ENCODE measurements at places on chromosomes 4 and X.
A peak's percentile ranks its signal among the peaks of the same experiment; 100 is the strongest.

- H3K27me3 ChIP-seq = no peaks in the 10 kb centered on the region
- H3K27ac ChIP-seq = no peak overlapping the region
- no peak overlapping the region for H3K4me3 ChIP-seq
- 0 out of 2 replicates have a peak, but pooled peaks cover 11% of the 10 kb centered on the region for H3K36me3 ChIP-seq
- no peak for DNase-seq
- no peaks in the 10 kb centered on the region for H3K4me1 ChIP-seq
Observed at GRCh38 chr4:30757357-30757756, 37.2 kb downstream of the PCDH7 start.

DNA sequence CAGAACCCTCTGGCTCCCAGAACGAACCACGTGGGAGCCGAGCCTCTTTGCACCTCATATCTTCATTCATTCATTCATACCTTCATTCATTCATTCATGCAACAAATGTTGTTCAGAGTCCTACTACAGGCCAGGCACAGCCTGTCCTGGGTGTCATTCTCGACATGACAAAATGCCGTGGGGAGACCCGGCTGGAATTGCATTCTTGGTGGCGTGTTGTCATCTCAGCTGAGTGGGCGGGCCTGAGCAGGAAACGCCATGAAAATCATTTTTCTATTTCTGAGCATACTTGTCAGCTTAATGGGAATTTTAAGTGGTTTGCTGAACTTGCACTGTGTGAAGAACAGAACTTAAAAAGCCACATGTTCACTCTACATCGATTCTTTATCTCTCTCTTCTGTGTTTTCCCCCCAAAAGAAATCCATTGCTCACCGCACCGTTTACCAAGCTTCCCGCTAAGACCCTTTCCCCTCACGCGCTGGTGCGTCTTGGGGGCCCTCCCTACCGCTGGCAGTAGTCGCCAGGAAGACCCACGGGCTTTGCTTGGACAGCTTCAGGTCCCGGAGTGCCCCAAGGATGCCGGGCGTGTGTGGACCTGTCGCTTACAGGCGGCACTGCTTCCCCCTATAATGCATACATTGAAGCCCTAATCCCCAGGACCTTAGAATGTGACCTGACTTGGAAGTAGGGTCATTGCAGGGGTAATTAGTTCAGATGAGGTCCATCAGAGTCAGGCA lies 41.6 kb upstream of the HMX1 start:
- H3K36me3 ChIP-seq = no peaks in the 10 kb centered on the region
- H3K27me3 ChIP-seq = no peaks in the 10 kb centered on the region
- H3K27ac ChIP-seq = no peak overlapping the region
- no peak overlapping the region for H3K4me3 ChIP-seq

DNA sequence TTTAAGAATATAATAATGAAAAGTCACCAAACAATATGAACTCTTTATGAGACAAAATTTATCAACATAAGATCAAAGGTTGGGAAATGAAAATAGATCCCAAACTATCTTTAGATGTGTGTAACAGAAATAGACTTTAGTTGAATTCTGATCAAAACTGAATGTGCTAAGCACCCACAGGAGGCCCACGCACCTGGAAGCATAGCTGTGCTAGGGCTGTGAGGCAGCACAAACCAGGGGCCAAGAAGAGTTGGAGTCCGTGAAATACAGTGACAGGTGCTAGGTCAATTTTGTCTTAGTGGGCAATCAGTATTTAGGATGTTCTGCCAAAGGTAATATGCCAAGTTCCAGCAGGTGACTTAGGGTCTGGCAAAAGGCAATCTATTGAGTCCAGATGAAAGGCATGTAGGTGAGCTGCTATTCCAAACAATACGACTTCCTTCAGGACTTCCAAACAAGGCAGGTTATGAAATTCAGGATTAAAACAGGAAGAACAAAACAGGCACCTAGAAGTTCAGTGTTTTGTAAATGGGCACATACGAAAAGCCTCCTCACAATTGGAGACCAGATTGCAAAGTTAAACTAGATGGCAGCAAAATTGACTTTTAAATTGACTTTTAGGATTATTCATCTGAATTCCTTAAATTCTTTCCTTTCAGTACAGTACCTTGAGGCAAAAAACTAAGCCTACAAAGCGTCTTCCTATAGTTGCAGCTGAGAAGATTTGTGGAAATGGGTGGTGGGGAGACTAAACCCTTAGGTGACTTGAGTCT lies 4.7 kb upstream of the PCDH18 start:
- peaks cover 10% of the 10 kb centered on the region for H3K4me1 ChIP-seq
- no peak for DNase-seq
- H3K36me3 ChIP-seq = no peaks in the 10 kb centered on the region
- no peaks in the 10 kb centered on the region for H3K27me3 ChIP-seq

DNA sequence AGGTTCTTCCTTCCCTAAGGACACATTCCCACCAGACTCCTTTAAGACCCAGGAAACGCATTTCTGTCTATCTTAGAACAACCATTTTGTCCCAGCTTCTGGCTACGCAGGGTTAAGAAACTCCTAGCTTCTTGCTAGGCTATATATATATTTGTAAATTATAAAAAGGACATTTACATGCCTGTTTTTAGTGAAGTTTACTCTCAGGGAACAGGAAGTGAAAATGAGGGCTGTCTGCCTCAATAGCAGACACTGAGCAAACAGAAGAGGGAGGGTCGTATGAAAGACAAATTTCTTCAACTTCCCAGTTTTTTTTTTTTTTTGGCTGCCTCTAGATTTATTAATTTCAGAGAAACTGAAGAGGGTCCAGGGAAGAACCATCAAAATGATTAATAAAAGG lies 9.3 kb upstream of the FRMPD3 start:
- no peaks in the 10 kb centered on the region for H3K4me1 ChIP-seq
- H3K36me3 ChIP-seq = no peaks in the 10 kb centered on the region
- DNase-seq = no peak
- no peak overlapping the region for H3K4me3 ChIP-seq
- no peak overlapping the region for H3K27ac ChIP-seq

DNA sequence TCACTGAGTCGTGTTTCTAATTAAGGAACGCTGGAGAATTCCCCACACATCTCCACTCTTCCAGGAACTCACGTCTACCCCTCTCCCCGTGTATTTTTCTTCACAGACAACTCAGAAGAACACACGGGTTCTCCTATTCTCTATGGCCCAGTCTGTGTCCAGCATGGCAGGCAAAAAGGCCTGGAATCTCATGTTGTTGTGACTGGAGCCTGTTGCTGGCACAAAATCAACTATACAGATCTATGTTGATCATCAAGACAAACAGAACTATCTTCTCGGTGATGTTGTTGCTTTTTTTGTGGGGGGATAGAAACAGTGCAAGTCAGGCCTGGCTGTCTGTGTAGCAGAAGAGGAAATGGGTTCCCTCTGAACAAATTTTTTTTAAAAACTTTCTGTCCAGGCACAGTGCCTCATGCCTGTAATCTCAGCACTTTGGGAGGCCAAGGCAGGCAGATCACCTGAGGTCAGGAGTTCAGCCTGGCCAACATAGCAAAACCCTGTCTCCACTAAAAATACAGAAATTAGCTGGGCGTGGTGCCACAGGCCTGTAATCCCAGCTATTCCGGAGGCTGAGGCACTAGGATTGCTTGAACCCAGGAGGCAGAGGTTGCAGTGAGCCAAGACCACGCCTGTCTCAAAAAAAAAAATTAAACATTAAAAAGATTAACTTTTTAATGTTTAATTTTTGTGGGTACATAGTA lies 50.5 kb upstream of the CBR4 start:
- H3K4me3 ChIP-seq = no peak overlapping the region
- H3K36me3 ChIP-seq = no peaks in the 10 kb centered on the region
- H3K4me1 ChIP-seq = no peaks in the 10 kb centered on the region
- H3K27ac ChIP-seq = no peak overlapping the region

DNA sequence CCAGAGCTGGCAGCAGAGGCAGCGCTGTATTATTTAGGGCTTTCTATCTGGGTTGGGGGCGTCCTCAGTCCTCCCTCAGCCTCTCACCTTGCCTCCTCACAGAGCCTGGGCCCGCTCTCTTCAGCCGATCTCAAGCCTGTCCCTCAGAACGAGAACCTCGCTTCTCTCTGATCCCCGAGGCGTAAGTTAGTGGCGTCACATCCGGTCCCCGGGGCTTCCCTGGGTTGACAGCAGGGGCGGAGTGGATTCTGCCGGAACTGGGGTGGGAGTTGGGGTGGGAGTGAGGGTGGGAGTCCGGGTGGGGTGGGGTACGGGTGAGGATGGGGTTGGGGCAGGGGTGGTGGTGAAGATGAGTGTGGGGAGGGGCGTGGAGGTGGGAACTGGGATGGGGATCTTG lies at the start of gene MAGEA10:
TSS of gene MAGEA10 (minus strand) at position 190 of the 397 bp plus-strand sequence. CDS start 2,957 bp downstream, outside the sequence.
- peaks cover 3% of the 10 kb centered on the region for H3K36me3 ChIP-seq
- H3K4me1 ChIP-seq = no peaks in the 10 kb centered on the region
- no peaks in the 10 kb centered on the region for H3K27me3 ChIP-seq
- no peak within 1 kb of the TSS for H3K4me3 ChIP-seq
- H3K27ac ChIP-seq = no peak within 1 kb of the TSS

DNA sequence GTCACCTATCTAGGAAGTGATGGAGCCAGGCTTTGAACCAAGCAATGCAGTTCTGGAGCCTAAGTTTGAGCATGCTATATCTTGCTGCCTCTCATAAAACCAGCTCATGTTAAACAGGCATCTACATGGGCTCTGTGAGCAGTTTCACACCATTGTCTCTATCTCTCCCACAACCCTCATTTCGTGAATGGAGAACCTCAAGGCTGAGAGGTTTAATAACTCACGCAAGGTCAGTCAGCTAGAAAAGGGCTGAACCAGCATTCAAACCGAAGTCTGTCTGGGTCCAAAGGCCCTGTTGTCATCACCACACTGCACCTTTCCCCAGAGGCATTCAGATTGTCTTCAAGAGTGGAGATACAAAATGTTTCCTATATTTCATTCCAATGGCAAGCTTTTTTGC lies 369.2 kb downstream of the MID1IP1 start:
- H3K27me3 ChIP-seq = no peaks in the 10 kb centered on the region
- H3K27ac ChIP-seq = no peak overlapping the region
- no peak for DNase-seq
- peaks cover 2% of the 10 kb centered on the region for H3K36me3 ChIP-seq
- H3K4me1 ChIP-seq = 0 out of 2 replicates have a peak, but pooled peaks cover 4% of the 10 kb centered on the region
- no peak overlapping the region for H3K4me3 ChIP-seq

DNA sequence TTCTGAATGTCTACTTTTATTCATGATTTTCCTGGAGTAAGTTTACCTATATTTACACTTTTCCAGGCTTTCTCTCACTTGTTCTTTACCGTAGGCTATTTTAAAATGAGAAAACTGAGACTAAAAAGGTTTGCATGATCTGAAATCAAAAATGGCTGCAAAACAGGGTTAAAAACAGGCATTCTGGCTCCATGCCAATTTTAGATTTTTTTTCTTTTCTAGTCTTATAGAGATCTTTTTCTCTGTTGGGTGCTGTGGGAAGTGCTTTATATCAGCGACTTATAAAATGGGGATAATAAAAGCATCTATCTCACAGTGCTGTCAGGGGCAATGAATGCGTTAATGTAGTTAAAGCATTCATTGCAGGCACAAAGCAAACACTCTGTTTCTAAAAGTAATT lies 294.8 kb downstream of the PACRGL start:
- H3K4me1 ChIP-seq = no peaks in the 10 kb centered on the region
- H3K36me3 ChIP-seq = no peaks in the 10 kb centered on the region
- DNase-seq = no peak

DNA sequence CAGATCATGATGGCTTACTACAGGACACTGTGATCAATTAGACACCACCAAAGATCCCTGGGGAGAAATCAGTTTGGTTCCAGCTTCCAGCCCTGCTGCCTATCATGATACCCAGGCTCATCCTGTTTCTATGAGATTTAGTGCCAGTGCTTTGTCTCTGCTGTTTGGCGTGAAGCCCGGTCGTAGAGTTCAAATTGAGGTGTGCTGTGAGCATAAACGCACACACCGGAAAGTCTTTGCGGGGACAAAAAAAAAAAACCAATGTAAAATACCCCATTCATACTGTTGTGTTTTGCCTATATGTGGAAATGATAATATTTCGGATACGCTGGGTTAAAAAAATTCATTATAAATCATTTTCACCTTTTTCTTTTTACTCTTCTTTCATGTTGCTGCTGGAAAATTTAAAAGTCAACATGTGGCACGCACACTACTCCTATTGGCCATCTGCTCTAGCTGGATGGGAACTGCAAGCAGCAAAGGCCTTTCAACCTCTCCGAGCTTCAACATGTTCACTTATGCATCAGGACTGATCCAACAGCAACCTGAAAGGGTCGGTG lies 607 bp upstream of the DKC1 start:
- H3K36me3 ChIP-seq = peaks cover 32% of the 10 kb centered on the region
- no peaks in the 10 kb centered on the region for H3K27me3 ChIP-seq
- peak overlapping the region; percentile 85 for H3K4me3 ChIP-seq

GRCh38 chrX:13093529-13094140 lies 49.2 kb upstream of the FAM9C start:
- H3K27me3 ChIP-seq = no peaks in the 10 kb centered on the region
- no peaks in the 10 kb centered on the region for H3K4me1 ChIP-seq
- no peak overlapping the region for H3K27ac ChIP-seq
- H3K36me3 ChIP-seq = peaks cover 11% of the 10 kb centered on the region
- DNase-seq = no peak

GRCh38 chr4:6280365-6280996 lies 10.8 kb downstream of the WFS1 start:
- H3K27me3 ChIP-seq = no peaks in the 10 kb centered on the region
- H3K27ac ChIP-seq = no peak overlapping the region
- H3K36me3 ChIP-seq = peaks cover 11% of the 10 kb centered on the region
- DNase-seq = no peak
- H3K4me1 ChIP-seq = no peaks in the 10 kb centered on the region

DNA sequence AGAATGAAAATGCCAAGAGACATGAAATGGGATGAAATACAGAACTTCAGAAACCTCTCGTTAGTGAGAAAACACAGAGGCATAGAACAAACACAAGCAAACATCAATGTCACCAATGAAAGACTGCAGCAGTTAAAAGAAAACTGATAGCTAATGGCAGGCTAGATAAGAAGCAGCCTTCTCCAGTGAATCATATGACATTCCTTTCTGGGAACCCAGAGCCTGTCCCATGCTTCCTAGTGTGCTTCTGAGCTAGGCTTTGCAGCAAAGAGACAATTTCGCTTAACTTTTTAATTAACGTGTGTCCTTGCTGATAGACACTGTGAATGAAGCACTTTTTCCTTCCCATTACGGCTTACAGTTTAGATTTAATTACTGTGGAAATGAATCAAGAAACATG lies 444.6 kb downstream of the IL15 start:
- H3K4me1 ChIP-seq = no peaks in the 10 kb centered on the region
- DNase-seq = no peak
- H3K4me3 ChIP-seq = no peak overlapping the region

GRCh38 chr4:171472230-171472629 lies 341.0 kb upstream of the GALNTL6 start:
- H3K4me3 ChIP-seq = no peak overlapping the region
- no peaks in the 10 kb centered on the region for H3K4me1 ChIP-seq
- no peak overlapping the region for H3K27ac ChIP-seq
- DNase-seq = no peak

GRCh38 chr4:188008377-188008776 lies 12.8 kb downstream of the ZFP42 start:
- no peak overlapping the region for H3K27ac ChIP-seq
- H3K4me1 ChIP-seq = peaks cover 2% of the 10 kb centered on the region
- peaks cover 48% of the 10 kb centered on the region for H3K36me3 ChIP-seq
- no peaks in the 10 kb centered on the region for H3K27me3 ChIP-seq

- no peaks in the 10 kb centered on the region for H3K27me3 ChIP-seq
- H3K27ac ChIP-seq = no peak overlapping the region
- H3K4me3 ChIP-seq = no peak overlapping the region
- H3K4me1 ChIP-seq = no peaks in the 10 kb centered on the region
- peaks cover 2% of the 10 kb centered on the region for H3K36me3 ChIP-seq
Observed at GRCh38 chr4:102789317-102789717, 28.5 kb upstream of the MANBA start.
